ENCODE measurements at places on chromosomes 2 and 18.
A peak's percentile ranks its signal among the peaks of the same experiment; 100 is the strongest.

DNA sequence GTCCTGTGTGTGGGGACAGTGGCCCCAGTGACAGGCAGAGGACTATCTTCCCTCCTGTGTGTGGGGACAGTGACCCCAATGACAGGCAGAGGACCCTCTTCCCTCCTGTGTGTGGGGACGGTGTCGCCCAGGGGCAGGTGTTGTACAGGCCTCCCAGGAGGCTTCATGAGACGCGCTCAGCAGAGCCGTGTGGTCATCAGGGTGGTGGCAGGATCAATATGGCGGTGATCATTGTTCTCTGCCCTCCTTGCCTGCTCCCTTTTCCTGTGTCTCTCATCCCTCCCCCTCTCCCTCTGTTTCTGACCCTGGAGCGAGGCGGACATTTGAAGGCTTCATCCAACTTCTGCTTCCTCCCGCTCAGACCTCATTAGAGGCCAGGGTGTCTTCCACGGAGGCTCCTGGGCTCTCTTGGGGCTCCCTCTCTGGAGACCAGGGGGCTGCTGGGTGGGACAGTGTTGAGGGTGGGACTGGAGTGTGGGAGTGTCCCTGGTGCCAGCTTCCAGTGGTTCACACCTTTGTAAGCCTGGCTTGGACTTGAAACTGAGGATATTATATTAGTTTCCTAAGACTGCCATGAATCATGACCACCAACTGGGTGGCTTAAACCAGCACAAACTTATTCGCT lies 59.5 kb downstream of the ACKR3 start:
- no peak for DNase-seq

DNA sequence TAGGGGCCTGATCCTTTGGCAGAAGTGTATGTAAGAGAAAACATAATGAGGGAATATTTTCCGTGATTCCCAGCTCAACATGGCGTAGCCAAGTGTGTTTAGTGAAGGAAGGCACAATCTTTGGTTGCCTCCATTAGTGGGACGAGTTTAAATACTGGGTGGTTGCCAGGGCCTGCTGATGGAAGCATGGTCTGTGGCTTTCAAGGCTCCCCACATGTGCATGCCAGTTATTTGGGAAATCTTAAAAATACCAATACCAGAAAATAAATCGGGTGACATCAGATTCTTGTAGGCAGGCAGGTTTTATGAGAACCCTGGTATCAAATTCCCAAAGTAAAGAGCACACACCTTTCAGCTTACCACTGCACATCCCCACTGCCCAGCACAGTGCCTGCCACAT lies 7.1 kb downstream of the MYL12A start:
- no peak for DNase-seq

DNA sequence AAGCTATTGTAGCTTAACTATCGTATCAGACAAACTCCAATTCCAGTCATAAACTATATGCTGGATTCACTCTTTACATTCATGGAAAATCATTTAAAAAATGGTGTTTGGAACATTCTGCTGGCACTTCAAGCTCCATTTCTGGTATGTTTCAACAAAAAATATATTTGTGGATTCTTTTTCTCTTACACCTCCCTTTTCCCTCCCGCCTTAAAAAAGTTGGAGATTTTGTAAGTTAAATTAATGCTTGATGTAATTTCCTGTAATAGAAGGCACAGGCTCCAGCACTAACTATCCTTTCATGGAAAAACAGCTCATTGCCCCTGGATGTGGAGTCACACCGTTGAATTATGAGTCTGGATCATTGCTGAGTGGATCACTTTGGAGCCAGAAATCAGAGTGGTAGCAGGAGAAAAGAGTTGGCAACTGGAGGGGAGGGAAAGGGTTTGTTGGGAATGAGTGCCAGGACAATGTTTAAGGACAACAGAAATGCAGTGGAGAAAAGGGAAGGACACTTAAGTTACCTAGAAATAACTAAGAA lies 102.8 kb downstream of the ICOS start:
- no peak for DNase-seq

DNA sequence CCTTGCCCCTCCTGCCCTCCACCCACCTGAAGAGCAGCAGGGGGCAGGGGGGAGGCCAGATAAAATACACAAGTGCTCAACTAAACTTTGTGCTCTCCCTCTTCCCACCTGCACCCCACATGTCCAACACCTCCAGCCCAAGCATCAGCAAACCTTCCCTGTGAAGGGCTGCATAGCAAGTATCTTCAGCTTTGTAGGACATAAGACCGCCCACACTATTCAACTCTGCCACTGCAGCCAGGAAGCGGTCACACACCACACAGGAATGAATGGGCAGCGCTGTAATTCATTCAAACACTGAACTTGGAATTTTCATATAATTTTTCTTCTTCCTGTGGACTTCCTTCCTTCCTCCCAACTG lies 27.5 kb downstream of the TFCP2L1 start:
- no peak for DNase-seq

DNA sequence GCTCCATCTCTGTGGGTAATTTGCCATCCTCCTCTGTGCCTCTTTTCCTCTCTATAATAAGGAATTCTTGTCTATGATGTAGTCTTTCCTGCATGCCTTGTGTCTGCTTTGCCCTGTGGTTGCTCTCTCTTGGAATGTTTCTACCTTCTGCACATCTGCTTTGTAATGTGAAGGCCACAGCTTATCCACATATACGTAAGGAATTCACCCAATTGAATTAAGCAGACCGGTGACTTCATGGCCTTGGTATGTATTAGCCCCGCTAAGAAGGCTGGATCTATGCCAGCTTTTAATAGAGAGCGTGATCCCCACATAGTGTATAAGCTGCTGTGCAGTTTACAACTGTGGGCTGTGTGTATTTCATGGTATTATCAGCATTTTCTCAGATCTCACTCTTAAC lies 274.7 kb downstream of the RNF144A start:
- DNase-seq, result no peak

GRCh38 chr18:44766450-44766849 lies 85.8 kb downstream of the SETBP1 start:
- DNase-seq, result no peak

DNA sequence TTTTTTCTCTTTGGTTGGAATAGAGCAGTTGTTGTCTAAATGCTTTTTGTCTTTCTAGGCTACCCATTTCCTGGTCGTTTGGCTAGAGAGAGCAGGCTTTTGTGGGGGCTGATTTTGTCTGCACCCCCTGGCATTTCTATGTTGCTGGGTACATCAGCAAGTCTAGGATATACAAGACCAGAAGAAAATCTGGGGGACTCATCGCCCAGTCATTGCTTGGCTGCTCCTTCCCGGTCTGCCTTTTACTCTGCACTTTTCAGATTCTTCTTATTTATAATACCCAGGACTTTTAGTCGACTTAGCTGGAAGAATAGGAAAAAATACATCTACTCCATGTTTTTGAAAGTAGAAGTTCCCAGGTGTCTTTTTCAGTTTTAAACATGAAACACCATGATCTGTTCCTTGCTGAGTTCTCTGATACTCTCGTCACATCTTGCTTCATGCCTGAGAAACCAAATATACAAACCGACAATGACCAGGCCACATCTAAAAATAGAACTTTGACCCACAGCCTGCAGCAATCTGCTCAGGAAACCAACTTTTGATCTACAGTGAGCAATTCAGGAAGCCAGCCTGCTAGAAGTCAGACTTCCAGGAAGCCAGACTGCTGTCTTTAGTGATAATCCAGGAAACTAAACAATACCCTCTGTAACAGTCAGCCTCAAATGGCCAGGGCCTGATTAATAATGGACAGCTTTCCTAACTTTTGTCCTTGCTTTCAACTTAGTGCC lies 163.8 kb upstream of the MEX3C start:
- no peak for DNase-seq

- DNase-seq, result no peak
Measured at GRCh38 chr2:197828464-197829135, 24.2 kb downstream of the PLCL1 start.

GRCh38 chr18:68467957-68468356 lies 247.0 kb downstream of the TMX3 start:
- DNase-seq, result no peak

- peak; percentile 51 for DNase-seq
Measured at GRCh38 chr2:219402665-219403515, 15.2 kb upstream of the DNPEP start.

DNA sequence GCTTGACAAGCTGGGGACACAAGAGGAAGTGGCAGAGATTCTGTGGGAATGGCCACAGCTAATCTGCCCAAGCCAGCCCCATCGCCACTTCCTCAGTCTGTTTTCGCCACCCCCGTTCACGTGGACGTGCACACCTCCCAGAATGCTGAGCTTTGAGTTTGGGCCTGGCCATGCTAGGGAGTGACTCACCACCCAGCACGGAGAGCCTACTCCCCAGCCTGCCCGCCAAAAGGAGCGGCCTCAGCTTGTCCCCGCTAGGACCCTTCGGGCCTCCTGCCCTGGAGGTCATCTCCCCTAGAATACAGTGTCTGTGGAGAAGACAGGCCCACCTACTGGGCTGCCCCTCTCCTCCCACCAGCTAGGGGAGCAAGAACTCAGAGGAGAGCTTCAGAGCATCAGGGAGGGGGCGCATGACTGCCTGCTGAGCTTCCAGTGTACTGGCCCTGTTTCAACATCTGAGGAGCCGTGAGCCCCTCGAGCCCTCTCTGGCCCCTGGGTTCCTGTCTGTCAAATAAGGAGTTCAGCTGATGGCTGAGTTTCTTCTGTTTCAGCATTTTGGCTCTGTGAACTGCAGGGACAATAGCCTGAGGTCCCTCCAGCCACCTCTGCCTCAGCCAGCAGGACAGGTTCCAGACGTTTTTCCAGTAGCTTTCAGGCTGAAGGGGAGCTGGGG lies 5.1 kb downstream of the SLC35F6 start:
- DNase-seq, result no peak

GRCh38 chr2:200239216-200239615 lies 67.3 kb upstream of the SPATS2L start:
- no peak for DNase-seq

- DNase-seq, result no peak
Measured at GRCh38 chr2:20667151-20667530, 197 bp downstream of the GDF7 start.

DNA sequence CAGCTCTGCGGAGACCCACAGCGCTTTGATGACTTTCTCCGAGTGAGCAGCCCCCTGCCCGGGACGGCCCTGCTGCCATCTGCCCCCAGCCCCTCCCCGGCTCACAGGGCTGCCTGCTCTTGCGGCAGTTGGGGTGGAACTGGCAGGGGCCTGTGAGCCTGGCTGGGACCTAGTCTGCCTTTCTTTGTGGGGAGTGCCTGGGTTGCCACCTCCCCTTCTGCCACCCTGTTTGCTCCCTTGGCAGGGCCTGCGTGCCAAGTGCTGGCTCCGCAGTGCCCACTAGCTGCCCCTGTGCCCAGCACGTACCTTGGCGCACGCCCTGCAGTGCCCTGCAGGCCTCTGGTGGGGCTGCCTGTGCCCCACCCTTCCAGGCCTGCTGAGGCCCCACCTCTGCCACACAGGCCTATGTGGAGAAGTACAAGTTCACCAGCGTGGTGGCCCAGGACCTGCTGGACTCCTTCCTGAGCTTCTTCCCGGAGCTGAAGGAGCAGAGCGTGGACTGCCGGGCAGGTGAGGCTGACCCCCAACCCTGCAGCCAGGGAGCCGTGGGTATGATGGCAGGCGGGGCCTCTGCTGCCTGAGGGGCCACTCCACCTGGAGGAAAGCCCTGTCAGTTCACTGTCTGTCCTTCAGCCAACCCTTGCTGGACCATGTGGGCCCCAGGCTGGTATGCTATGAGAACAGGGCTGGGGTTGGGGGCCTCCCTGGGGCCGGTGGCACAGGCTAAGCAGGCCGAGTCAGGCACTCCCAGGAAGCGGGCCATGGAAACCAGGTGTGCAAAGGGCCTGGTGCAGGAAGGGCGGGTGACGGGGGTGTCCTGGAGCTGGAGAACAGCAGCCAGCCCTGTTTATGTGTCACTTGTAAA lies 7.0 kb downstream of the RNPEPL1 start:
- DNase-seq, result no peak

DNA sequence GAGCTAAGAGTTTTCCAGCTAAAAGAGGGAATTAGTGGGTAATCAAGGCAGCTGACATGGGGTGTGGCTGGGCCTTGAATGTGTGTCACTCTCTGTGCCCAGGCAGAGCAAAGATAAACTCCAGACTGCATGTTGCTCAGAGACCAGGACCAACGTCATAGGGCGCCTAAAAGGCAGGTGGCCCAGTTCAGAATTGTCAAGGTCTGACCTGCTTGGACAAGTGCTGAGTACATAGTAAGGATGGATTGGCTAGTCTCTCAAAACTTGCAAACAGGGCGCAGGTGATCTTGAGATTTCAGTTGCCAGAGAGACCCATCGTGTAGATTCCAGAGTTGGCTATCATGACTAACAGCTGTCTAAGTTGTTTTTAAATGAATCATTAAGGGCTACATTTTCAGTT lies 19.0 kb downstream of the CLUL1 start:
- DNase-seq, result no peak

DNA sequence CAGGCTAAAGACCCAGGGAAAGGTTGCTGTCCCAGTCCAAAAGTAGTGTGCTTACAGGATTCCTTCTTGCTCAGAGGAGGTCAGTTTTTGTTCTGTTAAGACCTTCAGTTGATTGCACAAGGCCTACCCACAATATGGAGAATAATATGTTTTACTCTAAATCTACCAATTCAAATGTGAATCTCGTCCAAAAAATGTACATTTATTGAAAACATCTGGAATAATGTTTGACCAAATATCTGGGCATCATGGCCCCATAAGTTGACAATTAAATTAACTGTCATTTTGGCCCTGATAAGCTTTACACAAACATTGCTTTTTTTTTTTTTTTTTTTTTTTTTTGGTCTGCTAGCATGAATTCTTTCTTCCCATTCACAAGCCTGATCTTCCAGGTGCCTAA lies 109.8 kb downstream of the CCDC178 start:
- no peak for DNase-seq

DNA sequence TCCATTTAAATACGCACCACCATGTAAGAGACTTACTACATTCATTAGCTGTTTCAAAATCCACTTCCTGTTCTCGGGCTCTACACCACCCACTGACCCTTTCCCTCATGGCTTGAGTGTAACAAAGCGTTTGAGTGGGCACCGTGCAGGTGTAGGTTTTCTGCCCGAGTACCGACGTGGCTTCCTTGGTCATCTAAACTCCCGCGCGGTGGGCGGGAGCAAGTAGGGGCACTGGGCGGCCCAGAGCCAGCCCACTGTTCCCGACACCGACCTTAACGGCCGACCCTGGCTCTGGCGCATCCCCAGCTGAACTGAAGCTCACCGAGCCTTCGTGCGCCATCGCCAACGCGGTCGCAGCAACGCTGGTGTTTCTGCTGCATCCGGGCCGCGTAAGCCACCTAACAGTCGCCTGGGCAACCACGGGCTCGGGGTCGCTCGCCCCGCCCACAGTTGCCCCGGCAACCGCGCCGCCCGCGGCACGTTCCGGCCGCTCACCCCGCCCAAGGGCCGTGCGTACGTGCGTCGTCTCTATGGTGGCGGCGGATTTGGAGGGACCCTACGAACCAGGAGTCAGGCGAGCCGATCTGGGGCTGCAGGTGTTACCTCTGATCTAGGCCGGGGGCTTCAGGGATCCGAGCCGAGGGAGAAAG lies at the start of the genes C2orf81 and WDR54:
C2orf81 (minus strand) TSS at position 399 of the 650 bp plus-strand sequence; CDS start at position 340, 59 bp downstream.
WDR54 (plus strand) TSS at position 510 of the 650 bp plus-strand sequence. CDS start 424 bp downstream, outside the sequence.
- peak; percentile 94 for DNase-seq

GRCh38 chr2:73107211-73107926 lies 5.4 kb downstream of the RAB11FIP5 start:
- peak; percentile 24 for DNase-seq

Data from effector memory CD8-positive, alpha-beta T cell (primary cell).